ENCODE measurements at places on chromosomes 1 and 21. TPM values are rescaled to one million over a fixed set of nuclear protein-coding genes. Genes with fewer than 3 reads are reported as not detected.

SAMSN1 gene
- not detected for total RNA-seq

DLGAP3 gene
- total RNA-seq: 0.25 TPM

DEPDC1 gene
- total RNA-seq: 13.1 TPM

INSRR gene
- total RNA-seq: not detected

PDE9A gene
- 1.2 TPM for total RNA-seq

NPL gene
- 0.94 TPM for total RNA-seq

NUF2 gene
- total RNA-seq: 24.1 TPM

OR2L8 gene
- total RNA-seq: not detected

KISS1 gene
- 0.47 TPM for total RNA-seq

CYP4B1 gene
- not detected for total RNA-seq
